ENCODE measurements at places on chromosomes 2 and 18. TPM values are rescaled to one million over a fixed set of nuclear protein-coding genes. Genes with fewer than 3 reads are reported as not detected.
A peak's percentile ranks its signal among the peaks of the same experiment; 100 is the strongest.

- no peak for DNase-seq
These were observed 13.8 kb downstream of the TPGS2 start for GRCh38 chr18:36814994-36815393.

- peak; percentile 57 for DNase-seq
These were observed 54.6 kb downstream of the PRKCE start for GRCh38 chr2:45706033-45706432.

Gene CRACDL
- polyA plus RNA-seq, result 2.2 TPM

Gene GLB1L
- 8.6 TPM for polyA plus RNA-seq

Gene AKAIN1
- polyA plus RNA-seq, result not detected

Gene CD302
- 20.8 TPM for polyA plus RNA-seq

GRCh38 chr2:101792208-101792607 is 94.7 kb downstream of the MAP4K4 start:
- no peak for DNase-seq

Gene ALK
- polyA plus RNA-seq, result 0.03 TPM

DNA sequence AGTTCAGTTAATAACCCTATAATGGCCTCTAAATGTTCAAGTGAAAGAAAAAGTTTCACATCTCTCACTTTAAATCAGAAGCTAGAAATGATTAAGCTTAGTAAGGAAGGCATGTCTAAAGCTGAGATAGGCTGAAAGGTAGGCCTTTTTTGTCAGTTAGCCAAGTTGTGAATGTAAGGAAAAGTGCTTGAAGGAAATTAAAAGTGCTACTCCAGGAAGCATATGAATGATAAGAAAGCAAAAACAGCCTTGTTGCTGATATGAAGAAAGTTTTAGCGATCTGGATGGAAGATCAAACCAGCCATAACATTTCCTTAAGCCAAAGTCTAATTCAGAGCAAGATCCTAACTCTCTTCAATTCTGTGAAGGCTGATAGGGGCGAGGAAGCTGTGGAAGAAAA is 10.1 kb downstream of the PLCL1 start:
- DNase-seq, result no peak

GRCh38 chr2:54981385-54981784 is 68.9 kb downstream of the RTN4 start:
- no peak for DNase-seq

DNA sequence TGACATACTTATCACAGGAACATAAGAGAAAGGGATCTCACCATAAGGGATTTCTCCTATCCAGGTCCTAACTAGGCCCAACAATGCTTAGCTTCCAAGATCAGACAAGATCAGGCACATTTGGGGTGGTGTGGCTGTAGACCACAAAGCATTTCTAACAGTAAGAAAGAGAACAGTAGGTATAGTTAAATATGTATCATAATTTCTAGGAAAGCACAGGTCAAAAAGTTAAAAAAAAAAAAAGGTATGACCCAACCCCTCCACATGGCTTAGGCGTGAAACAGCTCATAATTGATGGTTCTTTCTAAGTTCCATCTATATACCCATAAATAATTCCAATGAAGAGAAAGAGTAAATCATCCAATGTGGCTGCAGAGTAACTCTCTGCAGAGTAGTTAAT is 6.9 kb downstream of the PRKD3 start:
- no peak for DNase-seq

- DNase-seq, result no peak
These were observed 15.3 kb downstream of the SP9 start for GRCh38 chr2:174350018-174350417.

- DNase-seq, result no peak
These were observed 4.7 kb downstream of the GLI2 start for GRCh38 chr2:120740375-120740764.

DNA sequence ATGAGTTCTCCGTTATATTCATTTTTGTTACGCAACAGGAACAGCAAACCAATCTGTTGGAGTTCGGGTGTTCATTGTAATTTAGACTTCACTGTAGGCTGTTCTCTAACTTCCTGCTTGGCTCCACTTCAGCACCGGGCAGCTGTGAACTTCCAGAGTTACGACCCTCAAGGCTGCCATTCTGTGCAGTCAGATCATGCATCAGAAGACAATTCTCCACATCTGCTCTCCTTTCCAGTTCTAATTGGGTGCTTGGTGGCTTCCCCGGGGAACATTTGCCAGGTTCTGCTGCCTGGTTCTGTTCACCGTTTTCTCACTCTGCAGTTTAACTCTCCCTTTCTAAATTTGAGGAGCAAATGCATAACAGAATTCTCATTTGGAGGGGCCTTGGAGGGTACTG is 237.7 kb downstream of the NYAP2 start:
- no peak for DNase-seq

Gene MC2R
- 0.34 TPM for polyA plus RNA-seq

Gene MARCHF4
- 0.05 TPM for polyA plus RNA-seq

GRCh38 chr18:4058179-4058578 is 396.9 kb downstream of the DLGAP1 start:
- DNase-seq, result no peak

- DNase-seq, result no peak
These were observed 12.3 kb downstream of the DSG2 start for GRCh38 chr18:31510319-31510718.

Gene SERPINB5
- 11.7 TPM for polyA plus RNA-seq

DNA sequence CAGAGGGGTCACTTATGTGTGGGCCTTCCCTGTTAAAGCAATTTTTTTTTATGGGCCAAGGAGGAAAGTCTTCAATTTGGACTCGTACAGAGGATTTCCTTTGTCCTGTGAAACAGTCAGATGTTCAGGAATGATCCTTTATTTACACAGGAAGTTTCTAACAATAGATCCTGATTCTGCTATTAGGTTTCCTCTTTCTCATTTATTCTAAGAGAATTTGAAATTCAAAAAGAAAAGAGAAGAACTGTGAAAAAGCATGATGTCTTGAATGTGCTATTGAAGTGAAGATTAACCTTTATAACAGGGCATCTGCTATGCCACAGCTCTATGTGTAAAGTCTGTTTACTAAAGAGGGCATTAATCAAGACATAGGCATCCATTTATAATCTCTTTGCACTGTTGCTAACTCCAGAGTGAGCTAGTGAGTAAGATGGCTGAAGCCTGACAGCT is 105.3 kb upstream of the FAM98A start:
- no peak for DNase-seq

DNA sequence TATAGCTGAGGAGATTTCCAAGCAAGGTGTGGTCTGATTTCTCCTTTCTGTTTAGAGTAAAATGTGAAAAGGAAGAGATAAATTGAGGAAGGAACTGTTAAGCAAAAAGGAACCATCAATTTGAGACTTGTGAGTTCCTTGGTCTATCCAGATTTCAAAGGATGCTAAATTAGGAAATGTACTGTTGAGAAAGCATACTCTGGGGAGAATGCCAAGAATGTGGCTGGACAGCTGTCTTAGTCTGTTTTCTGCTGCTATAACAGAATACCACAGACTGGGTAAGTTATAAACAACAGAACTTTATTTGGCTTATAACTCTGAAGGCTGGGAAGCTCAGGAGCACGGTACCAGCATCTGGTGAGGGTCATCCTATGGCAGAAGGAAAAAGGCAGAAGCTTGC is 1097.2 kb downstream of the TDRD15 start:
- no peak for DNase-seq

All from muscle of arm (tissue), 14 donors.